ENCODE measurements at places on chromosomes 2 and 18.
A peak's percentile ranks its signal among the peaks of the same experiment; 100 is the strongest.

GRCh38 chr2:229712136-229712535 lies 2.2 kb downstream of the DNER start:
- no peak for DNase-seq

DNA sequence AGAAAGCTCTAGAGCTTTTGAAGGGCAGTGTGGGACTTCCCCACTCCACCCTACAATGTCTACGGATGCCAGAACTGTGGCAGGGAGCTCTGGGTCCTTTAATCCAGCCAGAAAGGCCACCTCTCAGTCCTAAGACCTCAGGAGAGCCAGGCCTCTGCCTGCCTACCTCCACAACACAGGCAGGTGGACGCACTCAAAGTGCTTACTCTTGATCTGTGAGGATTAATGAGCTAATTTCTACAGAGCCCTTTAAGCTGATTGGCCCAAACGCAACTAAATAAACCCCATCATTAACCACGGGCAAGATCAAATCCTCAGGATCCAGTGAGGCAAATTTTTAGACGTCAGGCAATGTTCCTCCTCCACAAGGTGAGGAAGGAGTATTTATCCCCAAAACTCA lies 8.1 kb downstream of the STK39 start:
- no peak for DNase-seq

DNA sequence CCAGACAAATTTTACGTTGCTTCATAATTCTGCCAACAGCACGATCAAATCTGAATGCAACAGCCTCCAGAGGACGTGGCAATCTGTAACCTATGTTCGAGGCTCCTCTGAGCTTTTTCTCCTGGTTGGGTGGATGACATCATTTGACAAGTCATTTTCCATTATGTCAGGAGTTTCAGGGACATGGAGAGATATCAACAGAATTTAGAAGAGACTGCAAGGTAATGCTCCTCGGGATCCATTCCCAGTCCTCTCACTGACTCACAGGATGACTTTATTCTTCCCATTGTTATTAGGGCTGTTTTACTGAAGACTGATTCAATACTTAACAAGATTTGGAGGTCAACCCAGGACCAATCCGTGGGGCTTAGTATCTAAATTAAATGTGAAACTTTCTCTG lies 72.5 kb upstream of the RNF152 start:
- DNase-seq = no peak

GRCh38 chr18:22943847-22944246 lies 10.7 kb downstream of the RBBP8 start:
- DNase-seq = no peak

DNA sequence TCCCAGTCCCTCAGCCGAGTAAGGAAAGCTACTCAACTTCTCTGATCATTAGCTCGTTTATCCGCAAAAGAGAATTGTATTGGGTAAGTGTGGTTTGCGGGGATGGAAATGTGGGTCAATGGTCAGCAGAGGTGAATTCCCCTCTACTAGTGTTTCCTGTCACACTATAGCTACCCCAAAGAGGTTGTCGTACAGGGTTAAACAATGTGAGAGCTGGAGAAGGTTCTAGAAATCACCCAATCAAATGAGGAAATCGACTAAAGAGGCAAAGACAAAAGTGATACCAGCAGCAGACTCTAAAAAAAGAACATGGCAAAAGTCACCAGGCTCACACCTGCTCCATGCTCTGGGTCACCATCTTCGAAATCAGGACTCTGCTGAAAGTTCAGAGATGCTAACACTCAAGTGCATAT lies 144.7 kb upstream of the ITGA4 start:
- DNase-seq = no peak

DNA sequence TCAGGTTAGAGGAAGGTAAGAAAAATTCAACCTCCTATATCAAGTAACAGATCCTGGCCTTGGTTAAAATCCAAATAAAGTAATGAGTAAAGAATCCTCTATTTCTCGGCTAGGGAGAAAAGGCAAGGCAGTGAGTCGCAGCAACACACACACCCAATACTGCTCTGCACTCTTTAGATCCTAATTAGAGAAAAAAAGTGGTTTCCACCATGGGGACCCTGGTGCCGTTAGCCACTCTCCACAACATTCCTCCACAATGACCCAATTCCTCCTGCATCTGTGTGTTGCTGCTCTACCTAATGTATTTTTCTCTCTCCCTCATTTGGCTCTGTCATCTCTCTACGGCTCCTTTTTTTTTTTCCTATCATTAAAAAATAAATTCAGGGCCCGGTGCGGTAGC lies 462.7 kb downstream of the METTL4 start:
- no peak for DNase-seq

- DNase-seq = no peak
Measured at GRCh38 chr2:85257359-85257969, 70.3 kb downstream of the TGOLN2 start.

GRCh38 chr2:47657886-47658489 lies 125.0 kb upstream of the MSH6 start:
- DNase-seq = no peak

DNA sequence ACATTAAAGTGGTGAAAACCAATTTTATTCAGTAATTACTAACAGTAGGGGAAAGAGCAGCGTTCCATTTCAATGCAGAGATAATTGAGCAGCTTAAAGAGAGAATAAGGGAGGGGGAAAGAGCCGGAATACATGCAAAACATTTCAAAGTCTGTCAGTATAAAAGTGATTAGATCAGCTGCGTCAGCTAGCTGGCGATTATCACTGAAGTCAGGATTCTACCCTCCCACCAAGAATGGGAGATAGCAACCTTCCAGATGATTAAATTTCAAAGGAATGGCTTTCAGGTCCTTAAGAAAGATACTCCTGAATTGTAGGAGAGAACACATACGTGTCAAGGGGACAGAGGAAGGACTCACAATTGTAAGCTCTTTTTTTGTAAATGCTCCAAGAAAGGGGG lies 2.7 kb upstream of the ZC3H6 start:
- DNase-seq = no peak

DNA sequence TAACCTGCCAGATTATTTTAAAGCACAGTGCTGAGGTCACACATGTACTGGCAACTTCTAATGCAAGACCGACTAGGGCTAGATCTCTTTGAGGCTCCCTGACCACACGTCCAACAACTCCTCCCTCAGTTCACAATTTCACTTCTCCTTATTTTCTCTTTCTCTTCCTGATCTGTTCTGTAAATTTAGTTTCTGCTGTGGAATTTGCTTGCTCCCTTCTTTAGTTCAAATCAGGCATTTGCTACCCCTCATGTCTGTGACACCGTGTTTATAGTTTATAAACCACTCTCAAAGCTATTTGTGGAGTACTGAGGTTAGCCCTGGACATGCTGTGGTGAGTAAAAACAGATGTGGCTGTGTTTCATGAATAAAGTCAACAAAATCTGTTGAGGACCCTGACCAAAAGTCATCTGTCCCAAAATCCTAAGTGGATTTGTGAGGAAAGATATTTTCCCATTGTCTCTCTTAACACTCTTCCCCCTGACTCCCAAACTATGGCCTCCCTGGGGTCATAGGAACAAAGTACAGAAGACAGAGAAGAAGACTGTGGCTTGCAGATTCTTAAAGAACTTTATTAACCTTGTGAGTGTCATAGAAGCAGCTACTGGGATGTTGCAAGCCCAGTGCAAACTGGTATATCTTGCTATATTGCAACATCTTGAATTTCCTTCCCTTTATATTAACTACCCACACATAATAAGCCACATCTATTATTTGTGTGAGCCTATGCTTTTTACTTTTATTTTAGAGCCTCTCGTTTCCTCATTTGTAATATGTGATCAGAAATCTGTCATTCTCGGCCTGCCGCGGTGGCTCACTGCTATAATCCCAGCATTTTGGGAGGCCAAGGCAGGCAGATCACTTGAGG lies 3.5 kb upstream of the NAGK start:
- DNase-seq = no peak

GRCh38 chr2:28047681-28048080 lies 157.2 kb downstream of the BABAM2 start:
- DNase-seq = no peak

- DNase-seq = peak; percentile 14
Measured at GRCh38 chr2:10028988-10029874, 14.1 kb upstream of the KLF11 start.

GRCh38 chr2:101823347-101823791 lies 125.9 kb downstream of the MAP4K4 start:
- DNase-seq = peak; percentile 45

DNA sequence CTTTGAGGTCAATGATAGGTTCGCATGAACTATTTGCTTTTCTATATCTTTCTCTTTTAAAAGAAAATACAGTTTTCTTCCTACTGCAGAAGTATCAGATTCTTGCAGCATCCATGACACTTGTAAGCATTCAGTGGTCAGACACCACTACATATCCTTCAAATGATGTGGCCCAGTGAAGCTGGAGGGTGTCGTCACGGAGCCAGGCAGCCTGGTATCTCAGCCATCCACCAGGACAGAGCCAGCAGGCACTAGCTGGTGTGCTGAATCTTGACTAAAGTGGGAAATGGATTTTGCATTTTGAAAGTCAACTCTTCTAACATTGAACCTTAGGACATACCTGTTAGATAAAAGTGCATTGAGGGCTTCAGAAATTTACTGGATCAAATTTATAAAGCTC lies 5.4 kb downstream of the KLHL14 start:
- DNase-seq = no peak

GRCh38 chr18:46184727-46185126 lies 80.5 kb downstream of the HAUS1 start:
- no peak for DNase-seq

DNA sequence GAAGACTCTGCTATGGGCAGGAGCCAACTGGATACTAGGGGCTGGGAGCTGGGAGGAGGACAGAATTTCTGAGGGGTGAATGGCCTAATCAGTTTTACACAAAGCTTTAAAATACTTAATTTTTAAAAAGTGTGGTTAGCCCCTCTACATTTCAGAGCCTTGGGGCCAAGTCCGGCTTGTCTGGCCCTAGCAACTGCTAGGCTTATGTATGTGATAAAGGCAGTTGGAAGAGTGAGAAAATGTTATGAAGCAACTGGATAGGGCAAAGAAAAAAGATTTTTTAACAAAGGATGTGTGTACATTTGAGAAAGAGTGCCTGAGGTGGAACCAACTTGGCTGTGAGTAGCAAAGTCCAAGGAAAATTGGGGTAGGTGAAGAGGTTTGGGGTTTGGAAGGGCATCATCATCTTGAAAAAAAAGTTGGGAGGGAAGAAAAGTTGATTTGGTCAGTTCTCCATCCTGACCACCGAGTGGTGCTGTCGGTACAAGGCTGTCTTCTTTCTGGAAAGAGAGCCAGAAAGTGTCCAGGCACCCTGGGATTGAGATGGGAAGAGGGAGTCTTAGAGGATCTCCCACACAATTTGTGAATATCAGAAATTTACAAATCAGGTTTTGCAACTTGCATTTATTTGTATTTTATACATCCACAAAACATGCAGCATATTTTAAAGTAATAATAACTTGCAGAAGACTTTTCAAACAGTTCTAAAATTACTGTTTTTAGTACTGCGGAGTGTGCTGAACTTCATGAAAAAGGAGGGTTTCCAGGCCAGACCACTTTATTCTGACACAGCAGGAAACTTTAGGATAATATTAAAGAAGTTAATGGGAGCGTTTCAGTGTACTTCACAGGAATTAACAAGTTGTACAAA lies 10.5 kb upstream of the CDK15 start:
- no peak for DNase-seq

- DNase-seq = no peak
Measured at GRCh38 chr2:124048102-124048501, 23.0 kb downstream of the CNTNAP5 start.

DNA sequence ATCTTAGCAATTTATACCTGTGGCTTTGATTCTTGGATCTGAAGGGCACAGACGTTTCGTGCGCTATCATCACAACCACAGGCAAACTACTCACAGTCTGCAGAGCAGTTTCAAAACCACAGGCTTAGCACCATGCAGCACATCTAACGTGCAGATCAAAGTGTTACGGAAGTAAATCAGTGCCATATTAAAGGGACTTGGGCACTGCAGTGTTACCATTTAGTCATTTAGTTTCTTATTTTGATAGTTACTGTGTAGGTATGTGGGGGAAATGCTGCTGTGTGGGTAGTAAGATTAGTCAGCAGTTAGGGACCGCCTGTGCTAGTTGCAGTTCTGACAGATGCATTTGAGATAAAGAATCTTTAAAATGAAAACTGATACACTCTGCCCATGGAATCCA lies 384.0 kb downstream of the NBAS start:
- peak; percentile 69 for DNase-seq

- DNase-seq = no peak
Measured at GRCh38 chr2:210167227-210167626, 4.0 kb downstream of the KANSL1L start.

GRCh38 chr2:26086155-26086637 lies 52.3 kb downstream of the RAB10 start:
- peak; percentile 54 for DNase-seq

DNA sequence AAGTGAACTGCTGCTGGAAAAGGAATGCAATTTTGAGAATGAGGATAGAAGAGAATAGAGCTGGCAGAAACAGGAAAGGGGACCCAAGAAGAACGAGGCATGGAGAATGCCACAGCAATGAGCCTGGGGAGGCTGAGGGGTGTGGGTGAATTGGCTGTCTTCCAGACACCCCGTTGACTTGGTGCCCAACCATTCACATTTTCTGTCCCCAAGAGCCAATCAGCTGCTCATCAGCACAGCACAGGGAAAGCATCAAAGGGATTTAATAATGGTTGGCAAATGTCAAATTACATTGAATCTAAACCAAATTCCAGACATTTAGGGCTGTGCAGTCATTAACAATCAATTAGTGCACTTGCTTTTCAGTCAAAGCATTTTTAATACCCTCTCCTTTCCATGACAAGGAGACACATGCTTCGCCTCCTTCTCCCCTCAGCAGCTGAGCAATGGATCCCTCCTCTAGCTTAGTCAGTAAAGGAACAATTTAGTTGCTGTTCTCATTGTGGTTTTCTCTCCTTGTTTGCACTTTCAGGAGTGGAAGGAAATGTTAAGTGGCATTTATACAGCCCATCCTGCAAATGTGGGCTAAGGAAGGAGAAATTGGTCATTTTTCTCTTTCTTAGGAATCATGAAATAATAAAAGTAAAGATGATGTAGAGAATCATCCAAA lies 98.8 kb downstream of the KLF7 start:
- no peak for DNase-seq

DNA sequence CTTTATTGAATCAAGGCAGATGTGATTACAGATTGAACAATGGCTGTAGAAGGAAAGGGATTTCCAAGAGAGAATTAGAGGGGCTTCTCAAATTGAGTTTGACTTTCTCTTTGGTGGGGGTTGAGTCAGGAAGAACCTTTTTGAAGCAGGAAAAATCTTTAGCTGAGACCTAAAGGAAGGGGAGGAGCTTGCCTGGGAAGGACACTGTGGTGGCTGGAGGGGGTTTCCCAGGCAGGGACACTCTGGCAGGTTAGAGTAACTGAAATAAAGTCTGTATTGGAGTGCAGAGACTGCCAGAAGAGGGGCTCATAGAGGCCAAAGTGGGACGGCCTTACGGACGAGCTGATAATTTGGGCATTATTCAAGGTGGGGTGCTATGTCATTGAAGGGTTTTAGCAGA lies 69.3 kb downstream of the NEDD4L start:
- DNase-seq = no peak

DNA sequence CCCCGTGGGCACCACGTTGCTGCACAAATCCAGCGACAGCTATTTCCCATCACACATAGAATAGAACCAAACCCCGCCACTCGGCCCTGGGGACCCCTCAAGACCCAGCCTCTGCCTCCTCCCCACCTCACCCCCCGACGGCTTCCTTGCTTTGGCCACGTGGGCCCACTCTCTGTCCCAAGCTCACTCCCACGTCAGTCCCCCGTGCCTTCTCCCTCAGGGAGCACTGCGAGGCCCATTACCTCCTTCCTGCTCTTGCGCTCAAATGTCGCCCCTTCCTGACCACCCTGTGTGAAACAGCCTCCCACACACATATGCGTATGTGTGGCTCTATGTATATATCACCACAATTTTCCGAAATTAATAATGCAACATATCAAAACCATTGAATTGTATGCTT lies 239.7 kb downstream of the SH3BP4 start:
- DNase-seq = no peak

- DNase-seq = no peak
Measured at GRCh38 chr2:30112561-30112960, 34.2 kb upstream of the YPEL5 start.
